Effector CD4-positive, alpha-beta T cell (primary cell): ENCODE measurements at places on chromosomes 1 and 21.
A peak's percentile ranks its signal among the peaks of the same experiment; 100 is the strongest.

- peak; percentile 6 for DNase-seq
These were observed 431 bp downstream of the ARPC5 start for GRCh38 chr1:183635099-183635605.

- no peak for DNase-seq
These were observed 299.7 kb downstream of the VAV3 start for GRCh38 chr1:107664982-107665925.

- no peak for DNase-seq
These were observed 138.5 kb downstream of the ZSCAN20 start for GRCh38 chr1:33610864-33611455.

GRCh38 chr1:162736633-162737067 is 53.9 kb upstream of the HSD17B7 start:
- DNase-seq: no peak

DNA sequence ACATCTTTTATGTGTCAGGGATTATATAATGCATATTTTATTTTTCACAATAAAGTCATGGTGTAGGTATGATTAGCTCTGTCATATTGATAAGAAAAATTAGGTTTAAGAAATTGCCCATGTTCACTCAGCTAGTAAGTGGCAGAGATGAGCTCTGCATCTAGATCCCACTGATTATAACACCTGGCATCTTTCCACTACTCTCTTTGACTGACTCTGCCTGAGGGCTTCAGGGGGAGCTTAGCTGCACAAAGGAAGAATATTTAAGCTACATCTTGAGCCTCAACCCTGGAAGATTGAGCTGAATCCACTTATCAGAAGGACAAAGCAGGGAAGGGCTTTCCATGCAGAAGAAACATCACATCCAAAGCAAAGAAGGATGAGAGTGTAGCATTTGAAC is 190.4 kb downstream of the MIS18A start:
- no peak for DNase-seq

DNA sequence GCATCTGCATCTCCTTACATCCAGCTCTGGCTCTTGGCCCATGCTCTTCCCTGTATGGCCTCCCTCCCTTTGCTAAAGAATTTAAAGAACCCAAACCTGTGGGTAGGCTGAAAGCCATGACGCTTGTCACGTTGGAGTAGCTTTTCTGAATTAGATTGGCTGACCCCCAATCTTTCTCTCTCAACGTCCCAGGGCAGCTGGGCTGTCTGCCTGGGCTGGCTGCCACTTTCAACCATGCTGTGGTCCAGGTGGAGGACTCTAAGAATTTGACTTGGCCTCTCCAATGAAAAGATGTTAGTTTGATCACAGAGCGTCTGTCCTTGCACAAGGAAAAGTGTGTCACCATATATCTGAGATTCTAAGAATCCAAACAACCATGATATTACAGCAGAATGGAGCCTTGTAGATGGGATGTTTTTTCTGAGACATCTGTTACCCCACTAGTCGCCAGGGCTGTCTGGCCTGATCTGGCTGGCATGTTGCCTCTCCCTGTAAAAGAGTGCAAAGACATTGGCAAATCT is 6.5 kb upstream of the IGSF3 start:
- no peak for DNase-seq

- DNase-seq: peak; percentile 62
These were observed 51.7 kb downstream of the S1PR1 start for GRCh38 chr1:101288491-101288944.

DNA sequence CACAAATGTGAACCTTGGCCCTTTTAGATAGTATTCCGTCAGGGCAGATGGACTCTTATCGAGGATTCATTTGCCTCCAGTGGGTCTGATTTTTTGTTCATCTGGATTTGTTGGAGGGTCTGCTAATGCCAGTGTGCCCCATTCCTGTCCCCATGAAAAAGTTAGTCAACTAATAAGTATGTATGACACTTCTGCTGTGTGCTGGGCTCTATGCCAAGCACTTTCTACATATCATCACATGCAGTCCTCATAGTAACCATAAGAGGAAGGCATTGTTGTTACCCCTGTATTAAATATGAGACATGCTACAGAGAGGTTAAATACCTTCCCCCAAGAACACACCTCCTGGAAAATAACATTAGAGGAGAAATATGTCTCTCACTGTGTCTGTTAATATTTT is 46.6 kb upstream of the MAB21L3 start:
- DNase-seq: no peak

DNA sequence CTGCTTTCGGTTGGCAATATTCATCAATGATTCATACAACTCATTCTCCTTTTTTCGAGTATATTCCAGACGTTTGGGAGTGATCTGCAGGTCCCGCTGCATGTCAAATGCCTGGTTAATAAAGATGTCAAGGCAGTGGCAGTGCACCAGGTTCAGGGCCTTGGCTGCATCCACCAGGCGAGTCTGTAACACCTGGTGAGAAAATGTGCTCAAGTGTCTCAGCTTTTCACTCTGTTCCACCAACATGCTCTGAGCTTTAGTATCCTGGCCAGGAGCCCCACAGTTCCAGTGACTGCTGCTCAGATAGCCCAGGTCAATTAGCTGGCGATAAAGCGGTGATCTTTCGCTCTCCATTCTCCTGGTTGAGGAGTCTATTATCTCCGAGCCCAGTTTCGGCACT is 42.3 kb downstream of the DSTYK start:
- DNase-seq: no peak

GRCh38 chr1:39183503-39184353 is 20.8 kb upstream of the MACF1 start:
- peak; percentile 82 for DNase-seq

DNA sequence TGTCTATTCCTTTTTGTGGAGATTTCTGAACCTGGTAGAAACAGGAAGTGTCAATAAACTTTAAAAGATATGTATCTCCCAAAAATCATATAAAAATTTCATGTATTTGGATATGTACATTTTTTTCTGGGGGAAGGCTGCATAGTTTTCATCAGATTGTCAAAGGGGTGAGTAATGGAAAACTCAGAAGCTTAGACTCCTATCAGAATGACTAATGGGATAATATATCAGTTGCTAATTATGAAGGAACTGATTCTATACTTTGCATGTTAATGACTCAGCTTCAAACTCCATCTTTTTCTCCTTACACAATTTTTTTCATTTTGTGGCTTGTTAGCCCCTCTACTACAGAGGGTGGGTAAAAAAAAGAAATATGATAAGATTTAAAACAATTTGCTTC is 55.9 kb downstream of the GON4L start:
- DNase-seq: no peak

DNA sequence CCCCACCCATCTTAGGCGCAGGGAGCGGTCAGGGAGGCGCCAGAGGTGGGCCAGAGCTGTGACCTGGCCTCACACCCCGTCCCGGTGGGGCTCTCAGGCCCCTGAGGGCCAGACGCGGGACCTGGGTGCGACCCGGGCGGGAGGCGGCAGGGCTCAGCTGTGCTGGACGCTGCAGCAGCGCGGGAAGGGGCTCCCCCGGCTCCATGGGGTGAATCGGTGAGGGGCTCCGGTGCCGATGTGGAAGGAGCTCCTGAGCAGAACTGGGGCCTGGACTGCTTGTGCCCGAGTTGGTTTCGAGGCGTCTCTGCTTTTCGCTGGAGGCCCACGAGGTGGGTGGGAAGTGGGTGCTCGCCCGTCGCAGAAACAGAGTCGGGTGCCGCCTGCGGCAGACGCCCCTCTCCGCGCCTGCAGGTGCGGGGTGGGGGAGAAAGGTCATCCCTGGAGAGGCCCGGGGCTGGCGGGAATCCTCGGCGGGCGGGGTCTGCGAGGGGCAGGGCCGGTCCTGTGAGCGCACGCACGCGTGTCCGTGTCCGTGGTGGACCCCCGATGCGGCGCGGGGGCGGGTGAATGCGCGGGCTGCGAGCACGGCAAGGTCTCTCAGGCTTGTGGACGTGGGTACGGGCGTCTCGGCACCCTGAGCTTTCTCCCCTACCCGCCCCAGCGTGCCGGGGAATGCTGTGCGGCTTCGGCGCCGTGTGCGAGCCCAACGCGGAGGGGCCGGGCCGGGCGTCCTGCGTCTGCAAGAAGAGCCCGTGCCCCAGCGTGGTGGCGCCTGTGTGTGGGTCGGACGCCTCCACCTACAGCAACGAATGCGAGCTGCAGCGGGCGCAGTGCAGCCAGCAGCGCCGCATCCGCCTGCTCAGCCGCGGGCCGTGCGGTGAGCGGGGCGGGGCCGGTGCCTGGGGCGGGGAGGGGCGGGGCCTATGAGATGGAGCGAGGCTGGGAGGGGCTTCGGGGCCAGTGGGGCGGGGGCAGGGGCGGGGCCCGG is 20.4 kb downstream of the AGRN start:
- DNase-seq: peak; percentile 73
